ENCODE measurements at places on chromosomes 7 and 10.

- no peak for DNase-seq
Measured at GRCh38 chr10:87930934-87931835, 67.8 kb downstream of the PTEN start.

DNA sequence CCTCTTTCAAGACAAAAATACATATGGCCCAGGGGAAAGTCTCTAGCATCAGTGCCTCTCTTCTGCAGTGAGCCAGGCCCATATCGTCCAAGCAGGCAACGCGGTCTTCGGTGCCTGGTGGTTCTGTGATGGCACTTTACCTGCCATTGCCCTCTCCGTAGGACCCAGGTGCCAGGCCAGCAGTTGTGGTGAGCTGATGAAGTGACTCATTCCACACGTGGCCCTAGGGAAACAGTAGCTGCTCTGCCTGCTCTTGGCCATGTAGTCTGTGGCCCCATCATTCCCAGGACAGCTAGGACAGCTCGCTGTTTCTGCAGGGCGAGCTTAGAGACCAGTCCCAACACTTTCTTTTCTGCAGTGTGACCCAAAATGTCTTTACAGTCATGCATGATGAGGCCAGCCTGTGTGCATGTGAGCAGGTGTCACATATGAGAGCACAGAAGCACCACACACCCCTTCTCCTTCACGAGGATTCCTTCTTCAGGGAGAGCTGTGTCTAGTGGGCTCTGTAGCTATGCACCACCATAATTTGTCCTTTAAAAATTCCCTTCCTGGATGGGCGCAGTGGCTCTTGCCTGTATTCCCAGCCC is 39.0 kb downstream of the SVIL start:
- DNase-seq, result no peak

DNA sequence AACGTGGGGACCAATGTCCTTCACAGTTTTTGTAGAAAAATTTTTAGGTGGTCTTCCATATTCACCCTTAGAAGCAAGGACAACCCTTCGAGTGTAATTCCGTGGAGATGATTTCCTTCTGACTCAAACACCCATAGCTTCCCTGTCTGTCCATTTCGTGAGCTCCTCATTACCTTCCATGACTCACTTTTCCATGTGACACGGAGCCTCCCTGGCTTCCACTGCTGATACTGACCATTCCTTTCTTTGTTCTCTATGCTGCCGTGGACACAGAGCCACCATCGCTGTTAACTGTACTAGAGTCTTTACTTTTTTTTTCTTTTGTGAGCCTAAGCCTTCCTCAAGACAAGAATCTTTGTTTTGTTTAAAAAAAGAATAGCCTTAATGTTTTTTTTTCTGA is 12.5 kb upstream of the ARMS2 start:
- DNase-seq, result no peak

GRCh38 chr10:70588859-70589570 is 13.5 kb downstream of the PRF1 start:
- no peak for DNase-seq

DNA sequence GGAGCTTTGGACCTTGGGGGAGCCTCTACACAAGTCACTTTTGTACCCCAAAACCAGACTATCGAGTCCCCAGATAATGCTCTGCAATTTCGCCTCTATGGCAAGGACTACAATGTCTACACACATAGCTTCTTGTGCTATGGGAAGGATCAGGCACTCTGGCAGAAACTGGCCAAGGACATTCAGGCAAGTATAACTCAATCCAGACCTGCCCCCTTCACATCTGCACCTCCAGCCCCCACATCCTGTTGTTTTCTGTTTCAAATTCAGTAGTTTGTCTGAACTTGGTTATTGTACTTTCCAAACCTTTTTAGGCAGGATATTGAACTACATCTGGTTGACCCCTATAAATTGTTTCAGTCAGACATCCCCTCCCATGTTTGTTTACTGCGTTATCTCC is 62.4 kb upstream of the CC2D2B start:
- DNase-seq, result no peak

DNA sequence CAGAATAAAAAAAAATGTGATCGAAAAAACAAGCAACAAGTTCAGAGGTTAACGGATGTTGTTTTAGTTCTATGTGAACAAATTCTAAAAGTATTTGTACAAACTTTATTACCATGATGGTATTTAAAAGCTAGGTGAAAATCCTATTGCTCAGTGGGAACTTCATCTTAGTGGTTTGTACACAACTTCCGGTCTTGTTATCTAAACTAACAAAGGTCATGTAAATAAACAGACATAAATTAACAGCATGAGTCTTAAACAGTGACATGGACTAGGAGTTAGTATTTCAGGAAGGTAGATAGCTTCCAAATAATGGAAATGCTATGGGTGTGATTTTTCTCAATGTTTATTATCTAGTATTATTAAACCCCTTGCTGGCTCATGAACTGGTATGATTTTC is 83.8 kb downstream of the SPAG6 start:
- DNase-seq, result no peak

DNA sequence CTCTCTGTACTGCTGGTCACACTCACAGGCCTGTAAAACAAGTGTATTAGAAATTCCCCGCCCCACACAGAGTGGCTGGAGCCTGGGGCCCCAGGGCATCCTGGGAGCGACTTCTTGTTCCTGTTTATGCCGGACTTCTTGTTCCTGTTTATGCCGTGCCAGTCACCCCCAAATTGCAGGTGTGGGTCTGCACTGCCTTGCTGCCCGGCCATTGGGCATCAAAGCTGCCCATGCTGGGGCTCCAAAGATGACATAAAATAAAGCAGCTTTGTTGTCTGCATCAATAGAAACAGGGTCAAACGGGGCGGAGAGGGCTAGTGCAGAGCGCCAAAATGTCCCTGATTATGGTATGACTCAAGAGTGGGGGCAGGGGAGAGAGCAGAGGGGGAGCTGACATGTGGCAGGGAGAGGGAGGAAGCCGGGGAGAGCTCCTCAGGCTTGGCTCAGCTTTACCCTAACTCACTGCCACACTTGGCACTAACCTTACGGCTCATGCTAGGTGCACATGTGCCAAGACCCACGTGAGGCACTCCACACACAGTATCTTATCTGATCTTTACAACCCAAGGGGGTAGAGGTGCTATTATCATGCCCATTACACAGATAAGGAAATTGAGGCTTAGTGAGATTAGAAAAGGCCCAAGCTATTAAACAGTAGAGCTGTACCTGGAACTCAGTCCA is 98.4 kb downstream of the PIP4K2A start:
- DNase-seq, result no peak
